ENCODE measurements at places on chromosomes 16 and 17. TPM values are rescaled to one million over a fixed set of nuclear protein-coding genes. Genes with fewer than 3 reads are reported as not detected.

KIF2B gene
- not detected for total RNA-seq

CARD14 gene
- not detected for total RNA-seq

HS3ST2 gene
- not detected for total RNA-seq

CHD9NB gene
- total RNA-seq = 1.1 TPM

CD300E gene
- not detected for total RNA-seq

PTGES3L gene
- total RNA-seq = 2.2 TPM

CYGB gene
- total RNA-seq = 1.3 TPM

CHP2 gene
- total RNA-seq = not detected

FMNL1 gene
- total RNA-seq = 0.56 TPM

DNAI2 gene
- not detected for total RNA-seq

ITGAD gene
- not detected for total RNA-seq

MSLN gene
- not detected for total RNA-seq

NPIPA5 gene
- total RNA-seq = not detected

SPEM3 gene
- not detected for total RNA-seq

ZNF287 gene
- 7.0 TPM for total RNA-seq

FOXJ1 gene
- not detected for total RNA-seq

TAOK2 gene
- total RNA-seq = 32.8 TPM

KCNJ18 gene
- total RNA-seq = not detected

HOXB6 gene
- total RNA-seq = 11.1 TPM

MEOX1 gene
- total RNA-seq = 0.83 TPM

TCF25 gene
- total RNA-seq = 127 TPM

KRT24 gene
- total RNA-seq = not detected

LRRC59 gene
- 241 TPM for total RNA-seq

TM4SF5 gene
- not detected for total RNA-seq

TRAP1 gene
- 145 TPM for total RNA-seq

ALOXE3 gene
- total RNA-seq = under 0.01 TPM

MYH10 gene
- total RNA-seq = 102 TPM

RNF135 gene
- 5.3 TPM for total RNA-seq

KANSL1 gene
- total RNA-seq = 49.6 TPM

KRTAP1-5 gene
- total RNA-seq = 34.8 TPM

DRC7 gene
- total RNA-seq = not detected

GJC1 gene
- total RNA-seq = 69.7 TPM

MAF gene
- total RNA-seq = under 0.01 TPM

CDRT15 gene
- not detected for total RNA-seq

SLFN5 gene
- 64.2 TPM for total RNA-seq

NUPR1 gene
- 5.8 TPM for total RNA-seq

SOX15 gene
- 0.18 TPM for total RNA-seq

CIBAR2 gene
- 0.18 TPM for total RNA-seq

STAT5A gene
- total RNA-seq = 1.3 TPM

CCDC40 gene
- total RNA-seq = 0.90 TPM

HSF4 gene
- 0.83 TPM for total RNA-seq

KCNJ2 gene
- 5.8 TPM for total RNA-seq

TNFRSF17 gene
- total RNA-seq = not detected

SPN gene
- not detected for total RNA-seq
